ENCODE measurements at places on chromosomes 2 and 18.

- DNase-seq: no peak
Observed at GRCh38 chr18:59048378-59048777, 91.3 kb upstream of the SEC11C start.

- DNase-seq: no peak
Observed at GRCh38 chr18:77123320-77124231, 9.0 kb downstream of the MBP start.

GRCh38 chr18:5244941-5245340, 47.9 kb upstream of the AKAIN1 start:
- DNase-seq: no peak

- DNase-seq: no peak
Observed at GRCh38 chr2:15665067-15665942, 73.6 kb downstream of the DDX1 start.

GRCh38 chr18:58143386-58143785, 99.4 kb downstream of the NEDD4L start:
- no peak for DNase-seq

DNA sequence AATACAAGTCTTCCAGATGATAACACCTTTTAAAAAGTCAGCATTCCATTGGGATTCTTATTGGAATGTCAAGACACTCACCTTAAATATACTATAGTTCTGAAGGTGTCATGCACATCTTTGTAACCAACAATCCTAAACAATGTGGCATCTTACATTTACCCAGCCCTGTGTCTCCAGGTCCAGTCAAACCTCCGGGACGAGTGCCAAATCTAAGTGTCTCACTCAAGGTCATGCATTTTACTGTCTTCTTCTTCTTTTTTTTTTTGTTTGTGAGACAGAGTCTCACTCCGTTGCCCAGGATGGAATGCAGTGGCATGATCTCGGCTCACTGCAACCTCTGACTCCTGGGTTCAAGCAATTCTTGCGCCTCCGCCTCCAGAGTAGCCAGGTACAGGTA, 206.9 kb upstream of the FAM98A start:
- no peak for DNase-seq

- no peak for DNase-seq
Observed at GRCh38 chr2:24508878-24509277, 17.8 kb downstream of the NCOA1 start.

GRCh38 chr2:181483876-181484275, 26.7 kb downstream of the ITGA4 start:
- DNase-seq: no peak

GRCh38 chr2:204437815-204438756, 107.2 kb upstream of the PARD3B start:
- DNase-seq: no peak
